NCI-H748 treated with DMSO at 0.1 percent for 48 hours (cell line): ENCODE measurements at places on chromosomes 12 and 14.

DNA sequence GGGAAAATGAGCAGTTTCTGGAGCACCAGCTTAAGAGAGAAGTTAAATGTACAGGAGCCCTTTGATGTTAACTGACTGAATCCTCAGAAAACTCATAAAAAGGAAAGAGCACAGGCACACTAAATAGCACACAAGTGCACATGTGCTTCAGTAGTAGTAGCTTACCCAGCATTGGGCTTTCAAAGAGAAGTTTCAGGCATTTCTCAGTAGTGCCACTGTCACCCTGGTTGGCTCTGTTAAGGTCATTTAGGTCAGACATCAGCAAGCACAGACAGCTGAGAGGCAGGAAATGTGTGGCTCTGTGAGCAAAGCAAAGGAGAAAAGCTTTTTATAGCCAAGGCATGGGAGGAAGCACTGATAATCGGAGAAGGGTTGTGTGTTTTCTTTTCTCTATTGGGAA is 96.3 kb upstream of the HIF1A start:
- no peak for DNase-seq

DNA sequence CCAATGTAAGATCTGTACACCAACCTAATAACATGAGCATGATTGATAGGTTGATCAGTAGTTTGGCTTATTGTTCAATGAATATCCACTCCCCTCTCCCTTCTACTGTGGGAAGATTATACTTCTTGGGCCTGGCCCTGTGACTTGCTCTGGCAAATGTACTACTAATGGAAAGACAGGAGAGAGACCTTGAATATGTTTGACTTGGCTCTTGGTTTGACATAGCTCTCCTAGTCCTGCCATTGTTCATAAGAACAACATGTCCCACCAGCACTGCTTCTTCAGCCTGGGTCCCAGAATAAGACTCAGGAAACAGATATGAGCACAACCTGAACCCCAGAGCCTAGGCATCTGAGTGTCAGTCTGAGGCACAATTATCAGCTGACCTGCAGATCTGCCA is 112.8 kb upstream of the RESF1 start:
- no peak for DNase-seq

DNA sequence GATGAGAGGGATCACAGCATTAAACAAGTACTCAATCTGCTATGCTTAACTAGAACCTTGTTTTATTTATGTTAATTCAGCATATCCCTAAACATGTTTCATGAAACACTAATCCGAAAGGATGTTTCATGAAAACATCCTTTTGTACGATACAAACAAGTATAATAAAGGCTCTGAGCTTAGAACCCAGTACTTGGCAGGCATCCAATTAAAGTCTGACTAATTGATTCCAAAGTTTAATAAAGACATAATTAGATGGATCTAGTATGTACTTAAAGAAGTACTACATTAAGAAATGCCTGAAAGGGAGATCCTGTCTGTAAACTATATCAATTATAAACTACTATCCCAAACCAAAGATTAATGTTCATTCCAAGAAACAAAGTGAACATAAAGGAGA is 51.8 kb downstream of the SCAF11 start:
- no peak for DNase-seq

GRCh38 chr12:6734506-6735387 is 10.9 kb downstream of the COPS7A start:
- DNase-seq: no peak

DNA sequence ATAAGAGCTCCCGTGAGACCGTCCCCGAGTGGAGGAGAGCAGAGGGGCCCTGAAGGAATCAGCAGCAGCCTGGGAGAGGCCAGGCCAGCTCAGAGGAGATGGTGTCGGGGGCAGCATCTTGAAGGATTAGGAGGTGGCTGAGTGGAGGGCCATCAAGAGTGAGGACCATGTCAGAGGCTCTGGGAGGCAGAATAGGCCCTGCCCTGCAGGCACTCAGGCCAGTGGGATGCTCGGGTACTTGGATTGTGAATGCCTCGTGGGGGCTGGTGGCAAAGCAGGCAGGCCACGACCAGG is 47.7 kb downstream of the IL31 start:
- DNase-seq: no peak
